Caco-2 (cell line): ENCODE measurements at places on chromosomes 12 and 14. TPM values are rescaled to one million over a fixed set of nuclear protein-coding genes. Genes with fewer than 3 reads are reported as not detected.

DNA sequence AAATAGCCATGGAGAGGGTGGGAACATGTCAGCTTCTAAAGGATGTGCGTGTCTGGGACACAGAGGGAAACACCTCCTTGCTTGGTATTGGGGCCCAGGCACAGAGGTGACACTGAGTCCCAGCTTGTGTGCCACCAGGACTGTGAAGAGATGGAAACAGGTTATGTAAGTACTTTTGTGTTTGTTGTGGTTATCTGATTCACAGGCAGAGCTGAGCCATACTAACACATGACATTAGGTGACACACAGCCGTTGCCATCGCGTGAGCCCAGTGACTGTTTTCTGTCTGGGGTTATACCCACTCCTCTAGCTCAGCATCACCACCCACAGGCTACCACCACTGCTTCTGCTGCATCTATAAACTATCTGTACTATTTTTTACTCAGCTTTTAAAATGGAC lies 12.1 kb upstream of the FLVCR2 start:
- no peak for DNase-seq

DNA sequence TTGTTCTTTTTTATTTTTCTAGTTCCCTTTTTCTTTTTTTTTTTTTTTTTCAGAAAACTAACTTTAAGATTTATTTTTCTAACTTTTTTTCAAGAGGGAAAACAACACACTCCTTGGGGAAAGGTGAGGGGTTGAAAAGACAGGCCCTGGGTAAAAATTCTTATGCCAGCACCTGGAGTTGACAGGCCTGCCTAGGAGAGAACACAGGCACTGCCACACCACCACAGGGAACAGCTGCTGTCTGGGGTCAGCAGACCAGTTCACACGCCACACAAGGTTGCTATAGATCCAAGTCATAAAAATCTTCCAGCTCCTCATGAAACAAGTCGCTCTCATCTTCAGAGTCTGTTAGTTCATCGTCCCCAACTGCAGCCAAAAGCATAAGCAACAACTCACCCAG lies 246.4 kb downstream of the C12orf50 start:
- no peak for DNase-seq

The IFNG gene
- not detected in 2 replicates for total RNA-seq

The KLRB1 gene
- not detected in 2 replicates for total RNA-seq

The TAC3 gene
- total RNA-seq = 1.6 and 3.1 TPM in 2 replicates
